ENCODE measurements at places on chromosomes 7 and 10.

DNA sequence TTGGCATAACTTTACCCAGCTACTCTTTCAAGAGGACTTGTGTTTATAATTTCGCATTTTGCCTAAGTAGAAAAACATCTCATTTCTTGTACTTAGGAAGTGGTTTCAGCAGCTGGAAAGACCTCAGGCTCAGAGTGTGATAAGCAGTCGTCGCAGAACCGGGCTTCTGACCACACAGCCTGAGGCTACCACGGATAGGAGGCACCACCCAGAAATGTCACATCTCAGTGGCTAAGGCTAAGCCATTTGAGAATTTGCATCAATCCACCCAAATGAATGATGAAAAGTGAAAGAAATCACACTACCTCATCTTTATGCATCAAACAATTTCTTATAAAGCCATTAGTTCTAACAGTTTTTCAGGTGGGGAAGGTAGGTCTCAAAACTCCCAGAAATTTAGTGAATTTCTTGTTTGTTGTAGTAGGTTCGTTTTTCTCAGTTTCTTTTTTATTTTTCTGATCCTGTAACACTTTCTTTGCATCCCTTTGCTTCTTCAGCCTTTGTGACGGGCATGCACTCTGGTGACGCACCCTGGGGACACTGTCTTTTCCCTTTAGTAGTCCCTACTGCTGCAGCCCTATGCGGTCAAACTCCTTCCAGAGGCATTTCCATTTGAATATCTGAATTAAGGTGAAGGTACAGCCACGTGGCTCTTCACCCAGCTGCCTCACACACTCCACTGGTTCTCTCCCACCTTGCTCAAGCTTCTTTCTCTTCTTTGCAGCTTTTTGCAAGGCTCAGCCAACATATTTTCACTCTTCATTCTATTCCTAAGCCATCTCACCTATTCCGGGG lies 68.5 kb downstream of the MAP3K8 start:
- DNase-seq: peak; percentile 80

GRCh38 chr7:37924491-37925041 lies 4.1 kb downstream of the EPDR1 start:
- DNase-seq: no peak

DNA sequence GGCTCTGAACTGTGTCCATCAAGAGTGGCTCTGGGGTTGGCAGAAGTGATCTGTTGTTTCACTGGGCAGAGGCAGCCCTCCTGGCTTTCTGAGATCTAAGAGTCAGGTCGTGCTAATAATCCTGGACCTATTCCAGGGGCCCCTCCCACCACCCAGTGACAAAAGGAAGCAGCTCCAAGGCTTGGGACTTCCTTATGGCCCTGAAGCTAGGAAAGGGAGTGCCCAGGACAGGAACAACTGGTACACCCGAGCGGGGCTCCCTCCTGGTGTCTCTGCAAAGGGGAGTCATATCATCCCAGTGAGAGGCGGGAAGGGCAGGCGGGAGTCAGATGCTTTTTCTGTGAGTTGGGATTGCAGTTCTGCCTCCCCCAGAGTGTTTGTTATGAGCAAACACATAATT lies 32.3 kb downstream of the RPS24 start:
- DNase-seq: no peak

DNA sequence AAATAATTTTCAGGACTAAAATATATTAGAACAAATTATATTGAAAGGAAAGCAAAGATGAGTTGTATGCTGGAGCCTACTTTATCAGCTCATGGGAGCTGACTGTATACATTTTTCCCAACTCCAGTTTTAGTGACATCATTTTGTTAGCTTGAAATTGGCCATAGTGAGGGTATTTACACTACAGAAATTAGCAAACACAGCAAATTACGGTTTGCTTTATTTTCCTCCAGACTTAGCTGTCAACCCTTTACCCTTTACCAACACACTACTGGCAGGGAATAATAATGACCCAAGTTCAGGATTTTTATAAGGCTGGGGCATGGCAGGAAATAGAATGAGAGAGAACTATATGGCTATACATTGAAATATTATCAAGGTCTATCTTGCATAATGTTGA lies 120.3 kb upstream of the PRSS1 start:
- DNase-seq: no peak

GRCh38 chr7:85736085-85736484 lies 549.2 kb upstream of the SEMA3D start:
- DNase-seq: no peak

DNA sequence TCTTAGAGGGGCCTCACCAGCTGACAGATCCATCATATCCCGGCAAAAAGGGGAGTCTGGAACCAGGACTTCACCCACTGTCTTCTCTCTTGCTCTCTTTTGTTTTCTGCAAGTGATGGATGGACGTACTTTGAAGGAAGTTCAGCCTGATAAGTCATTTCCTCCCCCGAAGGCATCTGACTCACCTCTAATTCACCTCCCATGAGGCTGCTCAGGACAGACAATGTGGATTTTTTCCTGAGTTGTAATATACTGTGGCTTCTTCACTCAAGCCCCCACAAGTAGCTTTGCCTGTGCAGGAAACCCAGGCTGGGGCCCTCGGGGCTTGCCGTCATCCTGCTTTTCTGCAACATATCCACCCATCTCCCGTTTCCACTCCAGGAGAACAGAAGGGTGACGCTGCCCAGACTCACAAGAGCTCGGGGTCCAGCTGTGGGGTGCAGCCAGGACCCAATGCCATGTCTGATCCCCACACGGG lies 70.4 kb downstream of the ASB13 start:
- DNase-seq: peak; percentile 23
